ENCODE measurements at places on chromosomes 3 and 15.

GRCh38 chr3:71536376-71536965 lies 47.1 kb downstream of the FOXP1 start:
- peak; percentile 82 for DNase-seq

DNA sequence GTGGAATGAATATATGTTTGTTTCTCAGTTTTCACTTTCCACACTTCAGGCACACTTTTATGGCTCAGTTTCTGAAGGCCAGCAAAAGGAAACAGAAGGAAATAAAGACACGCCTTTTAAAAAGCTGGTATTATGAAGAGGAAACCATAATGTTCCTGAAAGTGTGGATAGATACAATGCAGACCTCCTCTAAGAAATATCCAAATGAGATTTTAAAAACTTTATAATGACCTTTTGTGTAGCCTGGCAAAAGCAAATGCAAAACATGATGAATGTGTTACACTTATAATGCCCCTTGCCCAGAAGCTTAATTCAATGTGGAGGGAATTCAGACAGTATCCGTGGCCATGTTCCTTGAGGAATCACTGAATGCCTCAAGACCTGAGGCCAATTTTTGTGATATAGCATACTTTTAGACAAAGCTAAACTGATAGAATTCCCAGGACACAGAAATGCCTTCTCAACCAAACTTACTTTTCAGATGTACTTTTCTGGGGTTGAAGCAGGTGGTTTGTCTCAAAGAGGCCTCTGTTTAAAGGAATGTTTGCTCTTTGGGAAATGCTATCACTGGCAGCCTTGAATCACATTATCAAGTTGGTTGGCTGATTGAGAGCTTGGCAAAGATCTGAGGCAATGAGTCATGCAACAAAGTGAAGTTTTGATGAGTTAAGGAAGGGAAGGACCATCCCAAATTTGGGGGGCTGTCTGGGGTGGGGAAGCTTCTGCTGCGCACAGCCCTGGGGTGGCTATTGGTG lies 77.1 kb upstream of the CACNA2D3 start:
- no peak for DNase-seq

DNA sequence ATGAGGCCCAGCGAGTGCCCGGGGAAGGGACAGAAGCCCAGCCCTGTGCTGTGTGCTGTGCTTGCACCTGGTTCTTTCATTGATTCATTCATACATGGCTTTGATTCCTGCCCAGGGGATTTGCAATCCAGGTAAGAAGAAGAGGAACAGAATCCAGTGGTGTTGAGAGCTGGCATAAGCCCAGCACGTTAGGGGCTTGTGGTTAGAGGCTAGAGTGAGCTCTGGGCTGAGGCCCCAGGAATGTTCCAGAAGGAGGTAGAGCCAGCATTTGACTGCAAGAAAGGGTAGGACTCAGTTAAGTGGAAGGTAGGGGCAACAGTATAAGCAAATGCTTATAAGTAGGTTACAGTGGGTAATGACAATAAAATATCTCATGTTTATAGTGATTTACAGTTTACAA lies 2.3 kb downstream of the VWA5B2 start:
- DNase-seq, result no peak

GRCh38 chr3:164094546-164094945 lies 983.8 kb downstream of the SI start:
- DNase-seq, result no peak

- no peak for DNase-seq
Measured at GRCh38 chr3:194588236-194588635, 45.0 kb downstream of the TMEM44 start.

DNA sequence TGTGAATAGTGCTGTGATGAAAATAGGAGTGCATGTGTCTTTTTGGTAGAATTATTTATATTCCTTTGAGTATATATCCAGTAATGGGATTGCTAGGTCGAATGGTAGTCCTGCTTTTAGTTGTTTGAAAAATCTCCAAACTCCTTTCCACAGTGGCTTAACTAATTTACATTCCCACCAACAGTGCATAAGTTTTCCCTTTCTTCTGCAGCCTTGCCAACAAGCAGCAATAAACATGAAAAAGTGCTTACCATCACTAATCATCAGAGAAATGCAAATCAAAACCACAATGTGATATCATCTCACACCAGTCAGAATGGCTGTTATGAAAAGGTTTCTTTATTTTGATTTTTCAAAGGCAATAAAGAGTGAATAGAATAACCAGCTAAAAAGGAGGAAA lies 1105.9 kb downstream of the NAALADL2 start:
- DNase-seq, result no peak

GRCh38 chr3:60854791-60855190 lies 396.5 kb downstream of the FHIT start:
- DNase-seq, result no peak

DNA sequence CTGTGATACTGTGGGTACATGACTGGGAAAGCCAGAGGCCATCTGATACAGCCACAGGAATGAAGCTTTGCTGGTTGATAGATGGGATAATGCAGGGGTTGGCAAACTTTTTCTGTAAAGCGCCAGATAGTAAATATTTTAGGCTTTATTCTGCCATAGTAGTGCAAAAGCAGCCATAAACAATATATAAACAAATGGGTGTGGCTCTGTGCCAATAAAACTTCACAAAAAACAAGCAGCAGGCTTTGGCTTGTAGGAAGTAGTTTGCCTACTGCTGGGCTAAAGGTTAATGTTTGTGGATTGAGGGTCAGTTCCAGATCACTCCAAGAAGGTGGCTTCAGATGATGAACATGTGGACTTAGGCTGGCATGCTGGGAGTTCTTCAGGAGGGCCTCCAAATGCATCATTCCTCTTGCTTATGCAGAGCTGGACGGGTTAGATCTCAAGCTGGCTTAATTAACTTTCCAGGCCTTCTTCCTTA lies 305.7 kb downstream of the RPLP1 start:
- peak; percentile 16 for DNase-seq

DNA sequence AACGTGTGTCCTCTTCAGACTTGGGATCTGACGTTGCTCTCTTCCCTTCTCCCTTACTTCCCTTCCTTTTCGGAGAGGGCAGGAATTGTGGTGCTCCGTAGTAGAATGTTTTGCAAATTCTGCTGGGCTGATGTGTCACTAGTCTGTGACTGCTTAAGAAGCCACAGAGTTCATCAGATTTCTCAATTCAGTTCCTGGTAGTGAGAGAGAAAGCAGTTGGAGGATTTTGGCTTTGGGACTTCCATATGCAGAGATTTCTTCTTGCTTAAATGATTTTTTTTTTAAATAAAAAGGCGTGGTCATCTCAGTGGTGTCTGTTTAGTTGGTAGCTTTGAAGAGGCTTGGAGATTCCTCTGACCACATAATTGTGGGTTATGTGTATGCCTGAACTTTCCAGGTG lies 10.1 kb downstream of the CEMIP start:
- DNase-seq, result peak; percentile 56

GRCh38 chr15:98872774-98873173 lies 134.8 kb downstream of the PGPEP1L start:
- no peak for DNase-seq

DNA sequence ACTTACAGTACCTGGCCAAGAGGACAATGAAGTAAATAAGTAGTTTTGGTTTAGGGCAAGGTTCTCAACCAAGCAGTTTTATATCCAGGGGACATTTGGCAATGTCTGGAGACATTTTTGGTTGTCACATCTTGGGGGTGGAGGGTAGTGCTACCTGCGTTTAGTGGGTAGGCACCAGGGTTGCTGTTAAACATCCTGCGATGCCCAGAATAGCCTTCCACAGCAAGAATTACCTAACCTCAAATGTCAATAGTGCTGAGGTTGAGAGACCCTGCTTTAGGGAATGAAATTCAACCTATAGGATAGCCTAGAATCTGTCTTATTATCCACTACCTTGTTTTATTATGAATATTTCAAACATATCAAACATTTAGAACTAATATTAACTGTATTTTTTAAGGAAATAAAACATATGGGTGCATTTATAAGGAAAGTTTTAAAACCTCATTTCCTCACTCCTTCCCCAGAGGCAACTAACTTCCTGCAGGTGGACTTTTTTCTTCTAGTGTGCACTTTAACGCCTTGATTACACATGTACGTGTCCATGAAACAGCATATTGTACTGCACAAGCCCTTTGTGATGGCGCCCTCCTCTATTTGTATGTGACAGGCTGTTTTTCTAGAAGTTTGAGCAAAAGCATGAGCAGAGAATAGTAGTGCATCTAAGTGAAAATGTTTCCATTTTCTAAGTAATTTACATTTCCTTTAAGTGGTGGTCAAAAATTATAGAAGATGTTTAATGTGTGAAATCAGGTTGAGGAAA lies 57.1 kb downstream of the TRAK1 start:
- no peak for DNase-seq

- no peak for DNase-seq
Measured at GRCh38 chr15:90790057-90790456, 72.9 kb downstream of the BLM start.

- no peak for DNase-seq
Measured at GRCh38 chr3:172877011-172877410, 126.5 kb downstream of the ECT2 start.

DNA sequence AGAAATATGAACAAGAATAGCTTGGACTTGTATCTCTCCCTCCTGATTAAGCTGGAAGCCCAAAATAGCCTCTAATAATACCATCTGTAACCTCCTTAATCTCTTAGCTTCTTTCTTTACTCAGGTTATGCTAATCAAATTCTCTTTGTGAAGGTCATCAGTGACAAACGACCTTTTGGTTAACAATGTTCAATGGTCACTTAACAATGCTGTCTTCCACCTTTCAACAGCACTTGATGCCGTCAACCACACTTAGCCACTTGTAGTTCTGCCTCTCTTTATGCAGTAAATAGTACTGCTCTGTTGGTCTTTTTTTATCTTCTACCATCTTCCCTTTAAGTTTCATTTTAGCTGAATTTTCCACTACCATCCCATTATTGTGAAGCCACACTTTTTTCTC lies 476.6 kb upstream of the TGFBR2 start:
- no peak for DNase-seq

GRCh38 chr3:75218577-75218976 lies 445.6 kb upstream of the FRG2C start:
- DNase-seq, result no peak

- no peak for DNase-seq
Measured at GRCh38 chr3:29932696-29933325, 651.9 kb downstream of the RBMS3 start.

DNA sequence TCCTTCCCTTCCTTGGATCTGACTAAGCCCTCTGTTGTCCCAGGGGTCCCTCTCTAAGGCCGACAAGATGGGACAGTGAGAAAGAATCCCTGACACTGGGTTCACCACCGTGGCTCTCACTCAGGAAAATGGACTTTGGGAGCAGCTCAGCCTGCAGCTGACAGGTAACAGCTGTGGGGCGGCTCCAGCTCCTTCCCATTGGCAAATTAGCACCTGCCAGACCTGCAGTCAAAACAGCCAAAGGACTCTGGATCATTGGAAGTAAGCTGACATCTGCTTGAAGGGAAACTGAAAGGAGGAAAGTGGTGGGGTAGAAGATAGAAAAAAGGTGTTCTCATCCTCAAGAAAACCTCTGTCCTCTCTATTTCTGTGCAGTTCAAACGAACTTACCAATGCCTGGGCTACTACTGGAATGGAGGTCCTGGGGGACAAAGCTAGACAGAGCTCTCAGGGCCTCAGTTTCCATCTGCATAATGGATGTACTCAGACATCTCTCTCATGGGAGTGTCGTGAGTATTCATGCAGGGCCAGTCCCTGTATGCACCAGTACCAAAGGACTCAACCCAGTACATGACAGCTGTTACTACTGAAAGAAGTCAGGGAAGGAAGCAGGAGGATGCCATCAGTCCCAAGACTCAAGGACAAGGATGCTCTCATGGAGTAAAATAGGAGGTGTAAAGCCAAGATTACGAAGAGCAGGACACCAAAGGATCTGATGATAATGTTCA lies 53.6 kb upstream of the DCLK3 start:
- no peak for DNase-seq

- no peak for DNase-seq
Measured at GRCh38 chr3:38610436-38610835, 39.1 kb downstream of the SCN5A start.

DNA sequence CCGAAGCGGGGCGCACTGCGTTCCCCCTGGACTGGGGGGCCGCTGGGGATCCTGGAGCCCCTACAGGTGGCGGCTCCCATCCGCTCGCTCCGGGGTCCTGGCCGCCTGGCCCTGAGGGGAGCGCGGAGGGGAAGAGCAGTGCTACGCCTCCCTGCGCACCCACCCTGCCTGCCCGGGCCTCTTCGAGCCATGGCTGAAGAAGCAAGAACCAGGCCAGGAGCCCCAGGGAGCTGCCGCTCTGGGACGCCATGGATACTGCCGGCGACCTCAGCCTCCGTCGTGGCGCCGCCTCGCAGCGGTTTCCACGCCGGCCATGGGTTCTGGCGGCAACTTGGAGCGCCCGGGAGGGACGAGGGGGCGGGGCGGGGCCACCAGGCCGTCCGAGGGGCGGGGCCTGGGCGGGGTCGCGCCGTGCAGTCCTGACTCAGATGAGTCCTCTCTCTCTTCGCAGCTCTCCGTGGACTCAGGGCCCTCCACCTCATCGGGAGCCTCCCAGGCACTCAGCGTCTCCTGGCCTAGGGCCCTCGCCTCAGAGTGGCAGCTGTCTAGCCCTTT lies 50.9 kb downstream of the MYL3 start:
- DNase-seq, result no peak

DNA sequence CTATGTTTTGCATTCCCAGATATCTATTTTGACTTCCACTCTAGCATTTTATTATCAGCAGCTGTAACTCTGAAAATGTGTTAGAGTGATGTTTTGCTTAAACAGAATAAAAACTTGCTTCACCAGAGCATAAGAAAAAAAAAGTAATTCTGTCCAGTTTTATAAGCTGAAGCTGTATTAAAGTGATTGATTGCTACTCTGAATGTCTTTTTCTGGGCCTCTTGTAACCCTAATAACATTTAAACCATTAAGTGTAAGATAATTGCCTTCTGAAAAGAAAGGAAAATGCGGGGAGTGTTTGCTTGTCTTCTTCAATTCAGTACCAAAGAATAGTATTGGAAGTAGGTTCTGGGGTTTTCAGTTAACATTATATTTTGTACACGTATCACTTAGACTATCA lies 57.9 kb upstream of the UBE2E1 start:
- DNase-seq, result no peak

- peak; percentile 58 for DNase-seq
Measured at GRCh38 chr3:124281453-124282316, 289.8 kb upstream of the ROPN1 start.

GRCh38 chr15:55241891-55242290 lies 45.1 kb upstream of the RSL24D1 start:
- DNase-seq, result peak; percentile 67

GRCh38 chr3:117887901-117888300 lies 1146.7 kb downstream of the IGSF11 start:
- DNase-seq, result no peak

Measured in HCEC 1CT (cell line).